ENCODE measurements at places on chromosomes 11 and 22.

- no peak for DNase-seq
Measured at GRCh38 chr11:11533057-11533456, 88.7 kb downstream of the GALNT18 start.

GRCh38 chr22:39207141-39208012, 37.4 kb downstream of the PDGFB start:
- no peak for DNase-seq

- DNase-seq, result no peak
Measured at GRCh38 chr11:108558222-108558621, 35.3 kb downstream of the EXPH5 start.

DNA sequence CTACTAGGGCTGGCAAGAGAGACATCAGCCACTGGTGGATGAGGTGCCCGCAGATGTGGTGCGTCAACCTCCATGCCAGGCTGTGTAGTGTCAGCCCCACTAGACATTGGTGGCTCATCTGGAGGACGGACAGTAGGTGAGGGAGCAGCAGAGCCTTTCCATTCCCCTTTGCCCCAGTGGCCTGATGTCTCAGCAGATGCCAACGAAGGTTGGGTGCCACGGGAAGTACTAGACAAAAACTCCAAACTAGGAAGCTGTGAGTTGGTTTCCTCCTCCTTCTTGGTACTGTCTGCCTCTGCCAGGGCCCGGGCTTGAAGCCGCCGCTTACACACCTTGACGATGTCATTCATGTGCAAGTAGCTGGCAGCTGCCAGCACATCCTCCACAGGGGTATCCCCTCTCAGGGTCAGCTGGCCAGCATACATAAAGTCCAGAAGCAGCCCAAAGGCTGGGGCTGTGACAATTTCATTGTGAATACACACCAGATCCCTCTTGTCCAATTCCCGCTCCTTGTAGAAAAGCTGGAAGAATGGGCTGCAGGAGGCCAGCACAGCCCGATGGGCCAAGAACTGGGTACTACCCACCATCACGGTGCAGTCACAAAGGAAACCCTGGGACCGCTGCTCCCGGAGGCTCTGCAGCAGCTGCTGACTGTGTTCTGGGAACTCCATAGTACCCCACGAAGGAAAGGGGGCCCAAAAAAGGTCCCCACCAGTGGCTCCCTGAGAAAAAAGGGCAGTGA, 795 bp downstream of the ZBTB3 start:
- DNase-seq, result no peak

- DNase-seq, result peak; percentile 63
Measured at GRCh38 chr22:29470159-29470855, 9.7 kb upstream of the NEFH start.

- no peak for DNase-seq
Measured at GRCh38 chr22:24060375-24060788, 49.3 kb downstream of the CABIN1 start.

DNA sequence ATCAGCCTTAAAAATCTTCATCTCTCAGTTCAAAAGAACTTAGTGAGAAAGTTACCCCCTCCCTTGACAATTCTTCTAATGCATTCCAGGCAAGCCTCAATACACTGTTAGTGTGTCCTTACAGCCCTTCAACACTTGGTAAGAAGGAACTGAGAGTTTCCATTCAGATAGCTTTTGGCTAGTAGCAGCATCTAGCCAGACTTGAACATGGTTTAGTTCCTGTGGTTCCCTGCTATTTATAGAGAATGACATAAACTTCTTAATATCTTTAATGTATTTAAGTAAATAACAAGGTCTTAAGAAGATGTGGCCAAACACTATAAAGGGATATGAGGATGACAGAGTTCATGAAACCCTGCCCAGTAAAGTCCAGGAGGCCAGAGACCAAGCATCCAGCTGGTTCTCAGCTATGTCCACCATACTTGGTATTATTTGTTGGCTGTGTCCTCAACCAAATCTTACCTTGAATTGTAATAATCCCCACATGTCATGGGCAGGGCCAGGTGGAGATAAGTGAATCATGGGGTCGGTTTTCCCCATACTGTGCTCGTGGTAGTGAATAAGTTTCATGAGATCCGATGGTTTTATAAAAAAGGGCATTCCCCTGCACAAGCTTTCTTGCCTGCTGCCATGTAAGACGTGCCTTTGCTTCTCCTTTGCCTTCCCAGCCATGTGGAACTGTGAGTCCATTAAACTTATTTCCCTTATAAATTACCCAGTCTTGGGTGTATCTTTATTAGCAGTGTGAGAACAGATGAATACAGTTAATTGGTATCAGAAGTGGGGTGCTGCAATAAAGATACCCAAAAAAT, 132.4 kb downstream of the LARGE1 start:
- no peak for DNase-seq

DNA sequence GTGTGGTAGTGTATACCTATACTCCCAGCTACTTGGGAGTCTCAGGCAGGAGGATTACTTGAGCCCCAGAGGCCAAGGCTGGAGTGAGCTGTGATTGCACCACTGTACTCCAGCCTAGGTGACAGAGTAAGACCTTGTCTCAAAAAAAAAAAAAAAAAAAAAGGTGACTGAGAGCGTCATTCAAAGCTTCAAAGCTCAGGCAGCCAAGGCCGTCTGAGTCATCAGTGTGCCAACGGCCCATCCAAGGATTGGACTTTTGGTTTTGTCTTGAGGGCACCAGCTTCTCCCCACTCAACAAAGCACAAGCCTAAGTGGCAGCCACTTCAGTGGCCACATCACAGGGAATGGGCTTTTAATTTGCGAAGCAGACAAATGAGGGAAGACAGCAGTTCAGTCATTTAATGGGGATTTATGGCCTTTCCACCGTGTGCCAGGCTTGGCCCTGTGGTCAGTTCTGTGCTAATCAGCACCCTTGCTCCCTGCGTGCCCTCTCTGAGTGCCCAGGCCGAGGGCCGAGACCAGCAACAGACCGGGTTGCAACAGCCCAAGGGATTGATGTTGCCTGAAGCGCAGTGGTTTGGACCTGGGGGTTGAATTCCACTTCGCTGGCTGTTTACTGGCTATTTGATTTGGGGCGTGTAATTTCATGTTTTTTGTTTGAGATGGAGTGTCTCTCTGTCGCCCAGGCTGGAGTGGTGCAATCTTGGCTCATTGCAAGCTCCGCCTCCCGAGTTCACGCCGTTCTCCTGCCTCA, 30.2 kb upstream of the CRYBB3 start:
- no peak for DNase-seq

- no peak for DNase-seq
Measured at GRCh38 chr11:2293531-2293971, 8.2 kb downstream of the C11orf21 start.

DNA sequence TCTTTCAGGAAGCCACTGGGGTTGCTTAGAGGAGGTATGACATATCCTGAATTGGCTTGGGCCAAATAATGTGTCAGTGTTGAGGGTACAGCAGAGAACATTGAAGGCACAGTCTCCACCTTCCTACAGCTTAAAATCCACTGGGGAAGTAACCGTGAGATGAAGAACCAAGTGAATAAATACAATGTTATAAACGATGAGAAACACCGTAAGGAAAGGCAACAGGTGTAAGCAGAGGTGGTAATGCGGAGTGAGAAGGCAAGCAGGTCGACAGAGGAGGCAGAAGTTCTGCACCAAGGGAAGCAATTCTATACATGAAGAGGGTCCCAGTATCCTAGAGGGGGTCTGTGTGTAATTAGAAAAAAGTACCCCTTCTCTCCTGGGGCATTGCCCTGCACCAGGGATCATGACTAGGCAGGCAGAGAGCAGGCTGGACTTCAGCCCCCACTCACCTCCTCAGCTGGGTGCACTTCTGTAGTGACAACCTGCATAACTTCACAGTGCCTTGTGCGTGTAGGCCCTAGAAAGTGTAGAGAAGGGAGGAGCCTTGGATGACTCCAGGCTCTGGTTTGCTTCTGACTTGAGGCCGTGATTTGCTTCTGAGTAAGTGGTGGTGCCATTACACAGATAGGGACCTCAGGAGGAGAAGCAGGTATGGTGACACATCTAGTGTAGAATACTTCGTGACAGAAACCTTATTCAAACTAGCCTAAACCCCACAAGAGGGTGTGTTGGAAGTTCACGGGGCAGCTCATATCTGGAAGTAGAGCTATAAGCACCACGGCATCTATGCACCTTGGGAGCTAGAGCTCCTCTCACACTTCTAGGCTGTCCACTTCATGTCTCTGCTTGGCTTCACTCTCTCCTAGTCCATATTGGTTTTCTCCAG, 4.9 kb downstream of the MYOD1 start:
- DNase-seq, result no peak

- no peak for DNase-seq
Measured at GRCh38 chr22:44304354-44304753, 8.4 kb downstream of the SHISAL1 start.

- DNase-seq, result peak; percentile 29
Measured at GRCh38 chr11:86978756-86979608, 23.8 kb upstream of the FZD4 start.

GRCh38 chr11:29826878-29827277, 190.0 kb downstream of the KCNA4 start:
- DNase-seq, result no peak

DNA sequence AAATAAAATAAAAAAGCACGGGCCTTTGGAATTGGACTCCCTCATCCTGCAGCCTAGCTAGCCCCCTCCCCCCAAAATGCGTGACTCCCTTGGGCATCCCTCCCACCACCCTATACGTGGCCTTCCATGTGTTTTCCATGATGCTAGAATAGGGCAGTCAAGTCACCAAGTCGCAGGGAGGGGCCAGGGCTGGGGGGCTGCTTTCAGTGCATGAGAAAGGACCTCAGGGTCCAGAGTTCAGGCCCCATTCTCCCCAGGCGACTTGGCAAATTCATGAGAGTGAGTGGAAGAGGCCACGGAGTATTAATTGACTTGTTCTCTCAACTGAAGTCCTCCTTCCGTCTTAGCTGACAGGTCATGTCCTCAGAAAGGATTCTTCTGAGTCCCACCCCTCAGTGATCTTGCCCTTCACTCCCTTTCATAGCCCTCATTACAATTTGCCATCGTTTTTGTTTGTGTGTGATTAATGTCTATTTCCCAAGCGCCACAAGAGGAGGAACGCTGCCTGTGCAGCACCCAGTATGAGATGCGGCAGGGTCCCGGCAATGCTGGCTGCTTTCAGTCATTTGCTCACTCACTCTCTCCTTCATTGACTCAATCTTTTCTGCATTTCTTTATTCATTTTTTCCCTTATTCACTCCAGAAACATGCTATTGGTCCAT, 17.4 kb downstream of the LRRC32 start:
- no peak for DNase-seq

DNA sequence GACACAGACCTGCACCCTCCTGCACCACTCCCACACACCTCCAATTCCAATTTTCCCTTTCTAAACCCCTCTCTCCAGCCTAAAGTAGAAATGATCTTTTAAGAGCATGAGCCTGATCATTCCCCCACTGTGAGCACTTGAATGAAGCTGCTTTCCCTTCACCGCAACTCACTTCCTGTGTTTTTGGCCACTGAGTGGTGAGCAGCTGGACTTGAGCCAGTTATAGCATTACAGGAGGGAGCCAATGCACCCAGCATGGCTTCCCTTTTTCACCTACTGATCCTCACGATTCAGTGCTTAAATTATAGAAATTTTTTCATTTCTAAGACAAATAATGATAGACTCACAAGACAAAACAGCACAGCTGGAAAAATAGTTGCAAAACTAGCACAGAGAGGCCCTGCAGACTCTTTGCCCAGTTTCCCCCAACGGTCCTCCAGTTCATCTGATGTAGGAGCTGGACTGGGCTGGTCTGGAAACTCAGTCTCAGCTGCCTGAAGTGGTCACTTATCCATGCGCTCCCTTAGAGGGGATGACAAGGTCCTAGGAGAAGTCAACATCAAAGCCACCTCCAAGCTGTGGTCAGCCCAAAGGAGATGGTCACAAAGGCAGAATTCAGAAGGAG, 9.7 kb upstream of the APOL4 start:
- no peak for DNase-seq

GRCh38 chr11:113974741-113975470, at the start of gene HTR3A:
Gene HTR3A (plus strand): TSS chr11:113975108. CDS start chr11:113975326, 218 bp downstream.
- DNase-seq, result peak; percentile 92

GRCh38 chr11:123546515-123546914, 107.9 kb downstream of the SCN3B start:
- no peak for DNase-seq

GRCh38 chr11:14583252-14584034, 60.2 kb upstream of the PDE3B start:
- no peak for DNase-seq

DNA sequence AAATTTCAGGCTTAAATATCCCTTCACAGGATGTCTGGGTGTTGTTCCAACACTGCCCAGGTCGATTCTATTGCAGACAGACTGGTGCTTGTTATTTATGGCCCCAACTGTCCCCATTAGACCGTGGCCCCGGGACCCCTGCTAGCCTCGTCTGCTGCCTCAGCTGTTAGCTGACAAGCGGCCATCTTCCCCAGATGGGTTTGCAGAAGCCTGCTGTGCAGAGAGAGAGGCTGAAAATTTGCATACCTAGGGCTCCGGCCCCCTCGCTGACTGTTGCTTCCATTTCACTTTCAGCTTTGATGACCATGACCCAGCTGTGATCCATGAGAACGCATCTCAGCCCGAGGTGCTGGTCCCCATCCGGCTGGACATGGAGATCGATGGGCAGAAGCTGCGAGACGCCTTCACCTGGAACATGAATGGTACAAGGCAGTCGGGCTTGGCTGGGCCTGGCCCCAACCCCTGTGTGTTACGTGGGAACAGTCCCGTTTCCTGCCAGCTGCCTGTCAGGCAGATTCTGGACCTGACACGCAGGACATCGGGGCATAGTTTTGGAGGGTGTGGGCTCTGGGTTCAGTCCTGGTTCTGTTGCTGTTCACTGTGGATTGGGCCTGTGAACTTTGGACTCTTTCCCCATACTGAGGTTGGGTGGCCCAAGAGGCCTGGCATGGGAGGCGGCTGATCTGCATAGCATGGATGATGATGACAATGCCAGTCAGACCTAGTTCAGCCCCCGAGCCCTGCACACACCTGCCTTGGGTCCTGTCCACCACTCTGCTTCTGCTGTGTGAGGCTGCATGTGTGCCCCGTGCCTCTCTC, 16.4 kb downstream of the SMARCB1 start:
- DNase-seq, result no peak

- DNase-seq, result peak; percentile 44
Measured at GRCh38 chr11:46896719-46897406, 21.5 kb downstream of the LRP4 start.

- peak; percentile 67 for DNase-seq
Measured at GRCh38 chr11:34492806-34493414, 20.7 kb downstream of the ELF5 start.

GRCh38 chr11:10770626-10771254, 19.7 kb downstream of the CTR9 start:
- DNase-seq, result peak; percentile 46

GRCh38 chr11:79160791-79161403, 279.9 kb downstream of the TENM4 start:
- no peak for DNase-seq

- no peak for DNase-seq
Measured at GRCh38 chr11:1556278-1556902, 15.7 kb downstream of the DUSP8 start.

Measured in NCI-H1105 treated with DMSO at 0.1 percent for 48 hours (cell line).